Germinal center (tissue), 1 donor: ENCODE measurements at places on chromosomes 1 and 21.
A peak's percentile ranks its signal among the peaks of the same experiment; 100 is the strongest.

DNA sequence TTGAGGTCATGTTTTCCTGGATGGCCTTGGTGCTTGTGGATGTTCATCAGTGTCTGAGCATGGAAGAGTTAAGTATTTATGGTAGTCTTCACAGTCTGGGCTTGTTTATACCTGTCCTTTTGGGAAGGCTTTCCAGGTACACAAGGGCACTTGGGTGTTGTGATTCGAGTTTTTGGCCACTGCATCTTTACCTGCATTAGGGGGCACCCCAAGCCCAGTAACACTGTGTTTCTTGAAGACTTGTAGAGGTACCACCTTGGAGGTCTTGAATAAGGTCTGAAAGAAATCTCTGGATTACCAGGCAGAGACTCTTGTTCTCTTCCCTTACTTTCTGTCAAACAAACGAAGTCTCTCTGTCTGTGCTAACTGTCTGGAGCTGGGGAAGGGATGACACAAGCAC lies 34.4 kb upstream of the ROR1 start:
- DNase-seq, result no peak

- no peak for DNase-seq
Measured at GRCh38 chr1:159949981-159950381, 4.1 kb downstream of the SLAMF9 start.

DNA sequence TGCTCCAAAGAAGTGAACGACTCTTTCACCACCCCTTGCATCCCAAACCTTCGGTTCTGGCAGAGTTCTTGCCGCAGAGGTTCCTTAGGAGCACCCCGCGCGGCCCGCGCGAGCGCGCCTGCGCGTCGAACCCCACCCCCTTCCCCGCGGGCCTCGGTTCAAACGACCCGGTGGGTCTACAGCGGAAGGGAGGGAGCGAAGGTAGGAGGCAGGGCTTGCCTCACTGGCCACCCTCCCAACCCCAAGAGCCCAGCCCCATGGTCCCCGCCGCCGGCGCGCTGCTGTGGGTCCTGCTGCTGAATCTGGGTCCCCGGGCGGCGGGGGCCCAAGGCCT lies at the start of gene C1orf56:
Gene C1orf56 (plus strand): TSS at position 161 of the 334 bp plus-strand sequence. CDS start 97 bp downstream, at position 258.
- peak; percentile 88 for DNase-seq

- peak; percentile 63 for DNase-seq
Measured at GRCh38 chr1:156129687-156130577, 15.4 kb downstream of the LMNA start.

DNA sequence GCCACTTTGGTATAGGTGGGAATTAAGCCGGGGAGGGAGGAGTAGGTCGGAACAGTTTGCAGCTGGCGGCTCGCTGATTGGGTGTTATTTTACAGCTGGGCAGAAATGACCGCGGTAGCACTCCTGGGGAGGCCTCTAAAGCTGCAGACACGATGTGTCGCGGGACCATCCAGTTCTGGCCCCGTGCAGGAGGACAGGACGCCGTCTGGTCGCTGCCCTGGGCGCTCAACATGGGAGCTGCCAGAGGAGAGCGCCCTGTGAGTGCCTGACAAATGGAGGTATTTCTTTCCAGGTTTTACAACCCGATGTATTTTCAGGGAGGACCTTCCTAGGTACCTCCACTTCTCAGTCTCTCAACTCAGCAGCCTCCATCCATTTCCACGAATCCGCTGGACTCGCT lies 46.2 kb downstream of the CDC7 start:
- no peak for DNase-seq

DNA sequence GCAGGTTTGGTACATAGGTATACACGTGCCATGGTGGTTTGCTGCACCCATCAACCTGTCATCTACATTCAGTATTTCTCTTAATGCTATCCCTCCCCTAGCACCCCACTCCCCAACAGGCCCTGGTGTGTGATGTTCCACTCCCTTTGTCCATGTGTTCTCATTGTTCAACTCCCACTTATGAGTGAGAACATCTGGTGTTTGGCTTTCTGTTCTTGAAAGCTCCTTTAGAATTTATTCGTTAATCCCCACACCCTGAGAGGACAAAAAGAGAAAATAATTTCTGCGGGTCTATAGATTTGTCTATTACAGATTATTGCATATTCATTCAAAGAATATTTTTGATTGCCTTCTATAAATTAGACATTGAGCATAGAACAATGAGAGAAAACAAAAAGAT lies 455.5 kb downstream of the PLPP3 start:
- DNase-seq, result no peak

DNA sequence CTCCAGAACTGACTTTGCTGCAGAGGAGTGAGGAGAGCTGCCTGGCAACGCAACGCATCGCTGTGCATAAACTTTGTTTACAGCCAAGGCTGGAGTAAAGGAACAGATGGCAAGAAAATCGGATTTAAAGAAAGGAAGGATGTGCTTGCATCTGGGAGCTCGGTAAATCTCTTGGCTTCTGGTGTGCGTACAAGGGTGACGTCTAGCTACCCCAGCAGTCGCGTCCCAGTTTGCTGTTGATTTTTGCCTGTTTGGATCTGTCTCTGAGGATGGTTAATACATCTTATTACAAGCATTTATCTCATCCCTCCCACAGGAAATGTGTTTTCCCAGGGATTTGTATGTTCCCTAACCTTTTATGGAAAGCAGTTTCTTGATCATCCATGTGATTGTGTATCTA lies 73.3 kb upstream of the RALGPS2 start:
- DNase-seq, result no peak

DNA sequence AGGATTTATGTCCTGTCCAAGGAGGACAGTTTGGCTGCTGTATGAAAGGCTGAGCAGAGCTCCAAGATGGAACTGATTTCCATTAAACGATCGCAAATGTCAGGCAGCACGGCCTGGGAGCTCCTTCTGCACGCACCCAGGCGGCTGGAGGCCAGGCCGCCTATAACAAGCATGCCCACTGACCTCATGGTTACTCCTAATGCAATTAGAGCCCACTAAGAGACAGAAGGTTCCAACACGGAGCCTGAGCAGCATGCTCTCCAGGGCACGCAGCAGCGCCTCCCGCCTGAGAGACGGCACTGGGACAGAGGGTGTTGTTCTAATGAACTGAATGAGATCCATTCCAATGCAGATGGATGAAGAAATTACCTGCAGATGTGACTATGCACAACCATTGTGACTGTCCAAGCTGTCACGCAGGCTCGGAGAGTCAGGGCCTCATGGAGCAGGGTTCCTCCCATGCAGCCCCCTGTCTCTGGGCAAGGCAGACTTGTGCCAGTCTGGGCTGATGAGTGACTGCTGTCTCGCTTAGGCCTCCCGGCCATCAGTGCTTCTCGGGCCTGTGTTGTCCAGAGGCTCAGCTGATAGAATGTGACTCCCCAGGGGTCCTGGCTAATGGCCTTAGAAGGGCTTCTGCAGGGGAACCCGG lies 25.2 kb upstream of the CDCA8 start:
- DNase-seq, result no peak

DNA sequence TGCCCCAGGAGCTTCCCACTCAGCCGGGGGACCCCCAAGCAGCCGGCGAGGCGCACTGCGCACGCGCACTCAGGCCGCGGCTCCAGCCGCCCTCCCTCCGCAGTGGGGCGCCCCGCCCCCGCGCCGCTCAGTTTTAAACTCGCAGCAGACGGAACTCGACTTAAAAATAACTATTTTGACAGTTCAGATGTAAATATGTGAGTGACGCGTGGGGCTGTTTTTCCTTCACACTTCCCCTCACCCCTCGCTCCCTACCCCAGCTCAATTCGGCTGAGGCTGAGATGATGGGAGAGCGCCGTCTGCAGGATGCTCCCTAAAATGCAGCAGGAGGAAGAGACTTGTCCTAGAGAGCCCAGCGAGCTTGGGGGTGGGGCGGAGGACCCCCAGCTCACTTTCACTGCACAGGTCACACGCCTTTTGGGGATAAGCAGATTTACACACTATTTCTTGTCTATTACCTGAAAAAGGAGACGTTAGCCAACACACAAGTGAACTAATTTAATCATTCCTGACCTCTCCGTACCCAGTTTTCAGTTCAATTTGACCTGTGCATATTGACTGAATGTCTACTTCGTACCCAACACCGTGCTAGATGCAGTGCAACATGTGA lies 8.9 kb upstream of the LEMD1 start:
- peak; percentile 88 for DNase-seq

DNA sequence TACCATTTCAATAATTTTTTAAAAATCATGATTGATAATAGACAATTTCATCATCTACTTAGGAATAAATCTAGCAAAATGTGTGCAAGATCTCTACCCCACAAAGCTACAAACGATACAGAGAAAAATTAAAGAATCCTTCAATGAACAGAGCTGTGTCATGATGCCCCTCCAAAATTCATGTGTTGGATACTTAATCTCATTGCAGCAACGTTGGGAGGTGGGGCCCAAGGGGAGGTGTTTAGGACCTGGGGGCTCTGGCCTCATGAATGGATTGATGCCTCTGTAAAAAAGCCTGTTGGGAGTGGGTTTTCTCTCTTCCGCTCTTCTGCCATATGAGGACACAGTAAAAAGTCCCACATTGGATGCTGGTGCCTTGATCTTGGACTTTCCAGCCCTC lies 54.9 kb downstream of the PRSS38 start:
- no peak for DNase-seq
